ENCODE measurements at places on chromosomes 2 and 18. TPM values are rescaled to one million over a fixed set of nuclear protein-coding genes. Genes with fewer than 3 reads are reported as not detected.

- no peak for DNase-seq
These were observed 254.4 kb downstream of the KCNE4 start for GRCh38 chr2:223306371-223306770.

DNA sequence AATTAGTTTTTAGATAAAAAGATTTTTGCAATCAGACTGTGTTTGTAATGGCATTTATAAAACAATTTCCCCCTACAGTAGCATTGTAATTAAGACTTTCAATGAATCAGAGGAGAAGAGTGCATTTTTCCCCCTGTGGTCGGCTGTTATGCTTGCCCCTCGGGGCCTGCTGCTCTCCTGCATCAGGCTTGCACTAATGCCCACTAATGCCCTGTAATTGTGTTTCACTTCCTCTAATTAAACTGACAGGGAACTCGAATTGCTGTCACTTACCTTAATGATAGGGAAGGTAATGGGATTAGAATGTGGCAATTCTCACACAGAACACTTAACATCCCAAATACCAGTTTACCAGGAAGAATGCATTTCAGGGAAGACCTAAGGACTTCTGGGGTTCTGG is 61.2 kb upstream of the LRRTM1 start:
- DNase-seq: no peak

- no peak for DNase-seq
These were observed 11.5 kb downstream of the DNMT3A start for GRCh38 chr2:25330273-25330672.

GRCh38 chr2:165803123-165803760 is 9.2 kb upstream of the GALNT3 start:
- DNase-seq: no peak

- no peak for DNase-seq
These were observed 36.9 kb upstream of the NCKAP5 start for GRCh38 chr2:133605011-133605765.

DNA sequence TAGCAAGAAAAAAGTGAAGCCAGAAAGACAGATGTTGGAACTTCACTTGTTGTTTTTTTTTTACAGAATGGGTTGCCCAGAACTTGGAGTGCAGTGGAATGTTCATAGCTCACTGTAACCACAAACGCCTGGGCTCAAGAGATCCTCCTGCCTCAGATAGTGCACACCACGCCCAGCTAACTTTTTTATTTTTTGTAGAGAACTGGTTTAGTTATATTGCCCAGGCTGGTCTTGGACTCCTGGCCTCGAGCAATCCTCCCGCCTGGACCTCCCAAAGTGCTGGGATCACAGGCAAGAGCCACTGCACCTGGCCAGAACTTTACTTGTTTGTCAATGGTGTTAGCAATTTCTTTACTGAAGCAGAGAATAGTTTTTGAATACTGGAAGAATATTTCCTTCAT is 11.9 kb upstream of the ASPRV1 start:
- no peak for DNase-seq

DNA sequence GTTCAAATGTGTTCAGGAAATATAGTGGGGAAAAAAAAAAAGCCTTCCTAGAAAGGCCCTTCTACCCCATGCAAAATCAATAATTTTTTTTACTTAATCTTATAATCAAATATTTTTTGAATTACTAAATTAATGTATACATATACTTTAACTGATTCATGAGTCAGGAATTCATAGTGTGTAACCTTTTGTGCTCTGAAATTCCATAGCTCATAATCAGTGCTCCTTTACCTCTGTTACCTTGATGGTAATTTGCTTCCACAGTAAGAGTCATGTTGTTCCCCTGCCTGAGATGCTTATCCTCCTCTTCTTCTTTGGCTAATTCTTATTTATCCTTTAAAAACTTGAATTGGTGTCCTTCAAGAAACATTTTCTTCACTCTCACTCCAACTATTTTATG is 414.2 kb downstream of the THSD7B start:
- no peak for DNase-seq

- DNase-seq: no peak
These were observed 15.6 kb upstream of the RMND5A start for GRCh38 chr2:86704459-86704971.

NDC80 gene
- polyA plus RNA-seq: 8.9 TPM

ELMOD3 gene
- polyA plus RNA-seq: 17.5 TPM
